ENCODE measurements at places on chromosomes 3 and 15.

DNA sequence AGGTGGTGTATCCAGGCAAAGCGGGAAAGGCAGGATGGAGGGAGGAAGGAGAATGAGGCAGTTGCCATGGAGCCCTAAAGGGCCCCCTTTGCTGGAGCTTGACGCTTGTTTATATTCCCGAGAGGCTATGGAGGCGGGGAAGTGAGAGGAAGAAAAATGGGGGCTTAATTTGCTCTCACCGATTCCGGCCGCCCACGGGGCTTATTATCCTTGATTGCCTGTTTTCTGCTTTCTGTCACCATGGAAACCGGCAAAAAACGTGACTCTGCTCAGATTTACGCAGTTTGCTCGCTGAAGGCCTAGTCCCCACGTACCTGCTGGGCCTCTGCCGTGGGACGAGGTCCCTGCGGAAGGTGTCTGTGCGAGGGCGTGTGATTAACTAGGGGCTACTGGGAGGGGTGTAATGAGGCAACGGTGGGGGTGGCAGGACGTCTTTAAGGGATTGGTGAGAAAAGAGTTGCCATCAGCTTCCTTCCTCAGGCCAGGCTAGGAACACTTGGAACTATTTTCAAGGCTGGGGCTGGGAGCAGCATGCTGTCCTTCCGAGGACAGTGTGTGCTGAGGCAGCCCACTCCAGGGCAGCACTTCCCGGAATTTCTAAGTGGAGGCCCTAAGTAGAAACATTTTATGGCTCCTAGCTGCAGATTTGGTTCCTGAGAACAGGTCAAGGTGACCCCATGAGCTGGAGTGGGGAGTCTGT is 110.8 kb upstream of the NDN start:
- DNase-seq, result no peak

DNA sequence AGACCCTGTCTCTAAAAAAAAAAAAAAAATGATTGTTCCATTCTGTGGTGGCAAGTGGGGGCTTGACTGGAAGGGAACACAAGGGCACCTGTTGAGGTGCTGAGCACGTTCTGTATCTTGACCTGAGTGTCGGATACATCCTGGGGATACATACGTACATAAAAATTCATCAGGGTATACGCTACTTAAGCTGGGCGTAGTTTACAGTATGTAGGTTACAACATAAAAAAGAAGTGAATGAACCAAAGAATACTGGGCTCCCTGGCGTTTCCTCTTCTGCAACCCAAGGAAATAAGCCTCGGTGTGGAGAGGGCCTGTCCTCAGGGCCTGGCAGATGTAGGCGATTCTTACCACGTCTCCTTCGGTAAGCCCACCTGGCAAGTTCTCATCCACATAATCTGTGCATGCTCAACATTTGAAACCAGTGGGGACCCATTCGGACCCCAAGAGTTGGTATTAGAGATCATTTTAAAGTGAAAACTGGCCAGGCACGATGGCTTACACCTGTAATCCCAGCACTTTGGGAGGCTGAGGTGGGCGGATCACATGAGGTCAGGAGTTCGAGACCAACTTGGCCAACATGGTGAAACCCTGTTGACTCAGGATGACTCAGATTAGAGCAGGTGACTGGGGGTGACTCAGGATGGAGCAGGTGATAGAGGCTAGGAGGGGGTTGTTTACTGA is 5.1 kb upstream of the MUC20 start:
- no peak for DNase-seq

- DNase-seq, result no peak
Measured at GRCh38 chr3:14389166-14389606, 13.2 kb upstream of the SLC6A6 start.

GRCh38 chr3:188303286-188303799 is 149.4 kb downstream of the LPP start:
- DNase-seq, result no peak

DNA sequence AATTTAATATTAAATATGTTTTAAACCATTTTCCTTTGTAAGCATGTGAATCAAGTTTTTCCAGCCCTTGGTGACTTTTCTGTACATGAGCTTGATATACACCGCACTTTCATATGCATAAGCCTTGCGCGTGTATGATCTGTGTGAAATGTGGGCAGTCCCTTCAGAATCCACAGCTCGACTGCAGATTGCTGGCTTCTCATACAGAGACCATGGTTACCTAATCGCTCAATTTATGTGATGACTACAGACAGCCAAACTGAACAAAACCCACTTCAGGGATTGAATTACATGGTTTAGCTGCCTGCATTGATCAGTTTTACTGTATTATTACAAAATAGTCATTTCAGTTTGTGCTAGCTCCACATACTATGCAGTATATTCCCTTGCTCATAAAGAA is 212.3 kb upstream of the NECTIN3 start:
- no peak for DNase-seq

GRCh38 chr3:71907996-71908395 is 123.0 kb upstream of the PROK2 start:
- DNase-seq, result no peak

All from stimulated activated CD8-positive, alpha-beta memory T cell treated with anti-CD3 and anti-CD28 coated beads, Interleukin-15, amount 100 ng/mL, for 1 hour (primary cell).